Stimulated activated CD8-positive, alpha-beta memory T cell treated with anti-CD3 and anti-CD28 coated beads, Interleukin-4, amount 100 ng/mL, for 24 hours (primary cell): ENCODE measurements at places on chromosomes 3 and 15.

DNA sequence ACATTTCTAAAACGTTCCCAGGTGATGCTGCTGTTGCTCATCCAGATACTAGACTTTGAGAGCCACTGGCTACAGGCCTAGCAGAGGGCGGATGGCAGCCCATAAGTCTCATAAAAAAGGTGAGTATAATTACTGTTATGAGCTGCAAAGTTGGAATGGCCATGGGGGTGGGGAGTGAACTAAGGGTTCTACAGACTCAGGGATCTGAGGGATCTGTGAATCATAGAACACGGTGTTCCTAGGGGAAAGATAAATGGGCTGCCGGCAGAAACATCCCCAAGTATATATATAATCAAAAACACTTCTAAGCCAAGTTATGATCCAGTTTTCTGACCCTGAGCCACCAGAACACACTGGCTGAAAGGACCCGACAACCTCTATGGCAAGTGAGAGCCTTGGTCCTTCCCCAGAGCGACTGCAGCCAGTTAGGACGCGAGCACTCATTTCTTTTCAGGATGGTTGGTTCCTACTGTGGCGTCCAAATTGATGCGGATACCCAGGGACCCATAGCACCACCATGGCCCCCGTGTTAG is 7.9 kb upstream of the SYNM start:
- DNase-seq = no peak

- DNase-seq = no peak
Measured at GRCh38 chr3:56622381-56622780, 60.7 kb downstream of the TASOR start.

- DNase-seq = no peak
Measured at GRCh38 chr3:10185804-10186762, 21.4 kb downstream of the IRAK2 start.

- no peak for DNase-seq
Measured at GRCh38 chr15:73755481-73755880, 2.3 kb upstream of the INSYN1 start.

- DNase-seq = no peak
Measured at GRCh38 chr3:131898346-131898745, 136.5 kb downstream of the CPNE4 start.

GRCh38 chr3:184002469-184002868 is 15.2 kb downstream of the ABCC5 start:
- no peak for DNase-seq

DNA sequence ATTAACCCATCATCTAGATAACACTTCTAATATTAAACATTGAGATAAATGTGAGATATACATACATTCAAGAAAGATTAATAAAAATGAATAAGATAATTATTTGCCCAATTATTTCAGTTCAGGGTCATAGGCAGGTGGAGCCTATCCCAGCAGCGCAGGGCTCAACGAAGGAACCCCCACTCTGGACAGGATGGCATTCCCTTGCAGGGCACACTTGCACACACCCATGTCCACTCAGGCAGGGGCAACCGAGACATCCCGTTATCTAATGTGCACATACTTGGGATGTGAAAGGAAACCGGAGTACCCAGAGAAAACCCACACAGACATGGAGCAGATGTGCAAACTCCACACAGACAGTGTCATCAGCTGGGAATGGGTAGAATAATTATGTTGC is 175.4 kb upstream of the CMC1 start:
- no peak for DNase-seq

- no peak for DNase-seq
Measured at GRCh38 chr3:102183623-102184022, 251.2 kb upstream of the ZPLD1 start.

DNA sequence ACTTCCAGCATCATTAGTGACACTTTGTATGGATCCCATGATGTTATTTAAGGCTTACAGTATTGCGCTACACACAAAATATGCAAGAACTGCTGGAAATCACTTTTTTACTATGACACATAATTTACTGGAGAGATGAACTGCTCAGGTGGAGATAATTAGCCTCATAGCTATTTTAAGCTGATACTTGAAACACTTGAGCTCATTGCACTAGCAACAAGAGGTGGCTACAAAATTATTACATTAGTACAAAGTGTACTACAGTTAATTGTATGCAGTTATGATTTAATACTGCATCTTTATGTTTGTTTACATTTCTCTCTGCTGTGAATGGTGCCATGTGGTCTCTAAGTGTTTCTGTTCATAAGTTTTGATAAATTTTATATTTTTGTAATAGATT is 6.5 kb upstream of the LZTFL1 start:
- DNase-seq = no peak

- no peak for DNase-seq
Measured at GRCh38 chr15:64286473-64286872, 69.5 kb downstream of the CSNK1G1 start.

- no peak for DNase-seq
Measured at GRCh38 chr3:128427175-128427857, 39.4 kb downstream of the DNAJB8 start.

DNA sequence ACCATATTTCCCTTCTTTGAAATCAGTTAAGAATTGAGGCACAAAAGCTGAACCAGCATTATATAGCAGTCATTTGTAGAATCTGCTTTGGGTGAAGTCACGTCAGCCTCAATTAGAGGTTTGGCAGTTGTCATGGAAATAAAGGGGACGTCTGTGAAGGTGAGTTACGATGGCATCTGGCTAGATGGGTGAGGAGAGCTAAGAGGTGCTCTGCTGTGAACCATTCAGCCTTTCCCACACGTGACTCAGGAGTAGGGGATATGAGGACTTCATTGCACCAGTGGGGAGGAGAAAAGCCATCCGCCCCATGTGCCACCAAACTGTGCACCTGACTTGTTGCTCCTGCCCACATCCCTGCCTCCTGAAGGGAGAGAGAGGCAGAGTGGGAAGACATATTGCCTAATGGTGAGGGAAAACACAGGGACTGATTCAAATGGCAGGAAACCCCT is 2.8 kb upstream of the C15orf40 start:
- no peak for DNase-seq

- no peak for DNase-seq
Measured at GRCh38 chr3:7546253-7546652, 685.3 kb downstream of the GRM7 start.

DNA sequence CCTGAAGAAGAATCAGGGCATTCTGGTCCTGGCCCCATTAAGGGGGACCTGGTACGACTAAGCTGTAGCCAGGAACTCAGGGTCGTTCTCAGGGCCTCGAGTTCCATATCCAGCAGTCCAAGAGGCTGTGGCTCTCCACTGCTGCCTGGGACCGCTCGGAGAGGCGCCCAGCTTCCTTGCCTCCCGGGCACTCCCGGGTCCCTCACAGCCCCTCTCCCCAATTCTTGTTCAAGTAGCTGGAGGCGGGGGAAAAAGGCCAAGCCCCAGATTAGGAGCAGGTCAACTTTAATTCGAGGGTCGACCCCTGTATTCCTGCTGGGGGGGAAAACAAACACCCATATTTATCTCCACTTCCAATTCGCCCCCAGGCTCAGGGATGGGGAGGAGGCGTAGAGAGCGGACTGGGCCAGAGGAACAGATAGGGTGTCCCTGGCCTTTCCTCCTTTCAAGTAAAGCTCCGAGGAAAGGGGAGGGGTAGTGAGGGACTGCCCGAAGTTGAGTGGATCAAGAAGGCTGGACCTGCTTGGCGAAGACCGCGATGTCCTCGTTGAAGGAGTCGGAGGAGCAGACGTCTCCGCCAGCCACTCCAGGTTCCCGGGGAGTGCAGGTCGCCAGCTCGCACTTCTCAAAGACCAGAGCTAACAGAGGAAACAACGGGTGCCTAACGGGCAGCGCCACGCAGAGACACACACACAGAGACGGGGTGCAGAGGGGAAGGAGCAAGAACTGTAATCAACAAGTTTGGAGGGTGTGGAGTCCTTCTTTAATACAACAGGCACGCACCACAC is 4.4 kb downstream of the MEIS2 start:
- DNase-seq = no peak

- no peak for DNase-seq
Measured at GRCh38 chr3:59734061-59734460, 684.2 kb upstream of the CFAP20DC start.

- no peak for DNase-seq
Measured at GRCh38 chr15:85742186-85742821, 52.4 kb downstream of the KLHL25 start.

- peak; percentile 69 for DNase-seq
Measured at GRCh38 chr15:75107908-75108838, 84.8 kb downstream of the PPCDC start.

DNA sequence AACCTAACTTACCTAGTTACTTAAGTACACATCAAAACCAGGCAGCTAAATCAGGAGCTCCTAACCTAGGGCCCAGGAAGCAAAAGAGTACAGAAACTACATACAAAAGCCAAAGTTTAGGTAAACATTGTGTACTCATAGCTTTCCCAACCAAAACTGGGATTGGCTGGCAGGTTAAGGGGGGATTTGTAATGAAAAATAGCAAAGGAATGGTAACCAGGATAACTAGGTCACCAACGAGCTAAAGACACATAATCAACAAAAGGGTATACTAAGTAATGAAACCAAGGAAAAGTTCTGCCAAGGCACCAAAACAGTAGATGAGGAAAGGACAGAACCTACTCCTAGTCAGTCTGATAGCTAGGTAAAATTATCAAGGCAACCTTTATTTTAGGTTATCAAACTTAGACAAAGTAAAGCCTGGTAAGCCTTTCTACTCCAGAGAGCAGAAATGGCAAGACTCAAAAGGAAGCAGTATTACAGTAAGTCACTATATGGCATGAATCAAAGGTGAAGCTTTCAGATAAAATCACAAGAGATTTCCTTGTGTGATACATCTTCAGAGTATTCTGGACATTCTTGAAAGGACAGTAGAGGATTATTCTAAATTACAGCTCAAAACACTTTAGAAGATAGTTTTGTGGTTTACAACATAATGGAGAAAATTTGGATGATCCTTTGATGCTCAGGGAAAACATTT is 10.2 kb downstream of the TRA2B start:
- no peak for DNase-seq

DNA sequence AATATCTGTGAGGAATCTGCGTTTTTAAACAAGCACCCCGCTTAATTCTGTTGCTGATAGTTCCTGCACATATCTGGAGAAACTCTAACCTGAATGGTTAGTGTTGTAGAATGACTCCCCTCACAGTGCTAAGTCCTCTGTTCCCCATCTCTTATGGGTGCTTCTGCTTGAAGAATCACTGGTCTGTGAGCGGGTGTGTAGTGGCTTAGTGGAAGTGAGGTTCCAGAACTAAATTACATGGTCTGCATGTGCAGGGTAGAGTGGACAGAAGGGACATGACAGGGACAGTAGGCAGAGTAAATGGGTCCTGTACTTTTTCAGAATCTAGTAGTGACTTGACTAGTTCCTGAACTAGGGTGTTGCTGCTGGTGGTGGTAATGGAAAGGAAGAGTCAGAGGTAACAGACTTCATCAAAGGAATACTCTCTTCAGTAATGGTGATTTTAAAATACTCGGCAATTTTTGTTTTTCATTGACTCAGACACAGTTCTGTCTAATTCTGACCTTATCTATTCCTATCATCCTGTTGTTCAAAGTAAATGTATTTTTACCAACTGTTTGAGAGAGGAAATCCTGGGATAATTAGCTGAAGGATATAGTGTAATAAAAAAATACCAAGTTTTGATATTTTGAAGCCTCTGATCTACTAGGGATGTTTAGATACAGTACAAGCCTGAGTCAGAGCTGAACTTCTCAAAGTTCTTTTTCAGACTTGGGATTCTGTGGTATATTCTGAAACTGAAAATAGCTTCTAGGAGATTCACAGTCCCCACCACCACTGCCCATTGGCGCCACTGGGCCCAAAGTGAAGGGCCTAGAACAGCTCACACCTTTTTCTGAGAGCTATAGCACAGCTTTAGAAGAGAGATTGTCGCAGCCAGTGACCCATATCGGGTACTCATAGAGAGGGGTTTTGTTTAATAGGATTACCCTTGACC is 55.5 kb downstream of the FNDC3B start:
- DNase-seq = no peak

DNA sequence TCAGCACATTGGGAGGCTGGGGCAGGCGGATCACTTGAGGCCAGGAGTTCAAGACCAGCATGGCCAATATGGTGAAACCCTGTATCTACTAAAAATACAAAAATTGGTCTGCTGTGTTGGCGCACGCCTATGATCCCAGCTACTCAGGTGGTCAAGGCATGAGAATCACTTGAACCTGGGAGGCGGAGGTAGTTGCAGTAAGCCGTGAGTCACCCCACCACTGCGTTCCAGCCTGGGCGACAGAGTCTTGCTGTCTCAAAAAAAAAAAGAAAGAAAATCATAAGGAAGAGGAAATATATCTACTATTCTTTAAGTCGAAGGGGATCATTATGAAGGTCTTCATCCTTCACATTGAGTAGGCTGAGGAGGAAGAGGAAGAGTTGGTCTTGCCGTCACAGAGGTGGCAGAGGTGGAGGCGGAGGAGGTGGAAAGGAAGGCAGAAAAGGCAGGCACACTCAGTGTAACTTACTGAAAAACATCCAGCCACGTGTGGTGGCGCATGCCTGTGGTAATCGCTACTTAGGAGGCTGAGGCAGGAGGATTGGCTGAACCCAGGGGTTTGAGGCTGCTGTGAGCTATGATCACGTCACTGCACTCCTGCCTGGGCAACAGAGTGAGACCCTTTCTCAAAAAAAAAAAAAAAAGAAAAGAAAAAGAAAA is 14.2 kb downstream of the CSK start:
- DNase-seq = no peak

DNA sequence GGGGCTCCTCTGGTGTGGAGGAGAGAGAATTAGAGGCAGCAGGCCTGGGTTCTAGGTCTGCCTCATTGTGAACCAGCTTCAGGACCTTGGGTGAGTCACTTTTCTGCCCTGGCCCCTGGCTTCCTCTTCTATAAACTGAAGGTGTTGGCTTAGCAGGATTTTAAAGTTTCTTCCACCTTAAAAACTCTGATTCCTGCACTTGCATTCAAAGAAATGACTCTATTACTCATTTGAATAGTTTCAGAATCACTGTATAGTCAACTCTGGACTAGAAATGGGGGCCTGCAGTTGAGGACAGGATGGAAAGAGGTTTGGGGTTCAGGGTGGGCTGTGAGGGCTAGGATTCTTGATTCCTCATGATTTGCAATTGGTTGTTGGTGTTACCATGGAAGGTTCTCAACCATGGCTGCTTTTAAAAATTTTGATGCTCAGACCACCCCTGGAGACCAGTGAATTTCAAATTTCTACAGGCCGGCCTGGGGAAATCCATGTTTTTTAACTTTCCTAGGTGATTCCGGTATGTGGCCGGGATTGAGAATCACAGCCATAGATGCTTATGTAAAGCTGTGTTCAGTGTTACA is 19.9 kb downstream of the SMAD3 start:
- DNase-seq = no peak

DNA sequence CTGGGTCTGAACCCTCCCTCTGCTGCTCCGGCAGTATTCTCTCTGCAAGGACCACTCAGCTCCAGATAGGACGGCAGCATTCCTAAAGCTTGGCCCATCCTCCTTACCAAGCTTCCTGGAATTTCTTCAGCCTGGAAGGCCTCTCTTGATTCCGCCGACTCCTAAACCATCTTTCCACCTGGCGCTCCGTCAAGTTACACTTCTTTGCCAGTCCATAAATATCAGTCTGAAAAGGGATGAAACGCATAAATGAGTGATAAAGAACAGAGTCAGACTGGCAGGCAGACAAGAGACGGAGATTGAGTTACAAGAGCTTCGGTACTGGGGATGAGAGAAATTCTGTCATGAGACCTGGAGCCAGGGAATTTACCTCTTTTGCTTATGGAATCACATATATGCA is 44.3 kb downstream of the CERS3 start:
- DNase-seq = no peak

- DNase-seq = no peak
Measured at GRCh38 chr3:53011324-53011723, 34.5 kb downstream of the SFMBT1 start.
